Activated CD4-positive, alpha-beta T cell treated with anti-CD3 and anti-CD28 coated beads for 1 hour (primary cell): ENCODE measurements at places on chromosomes 3 and 15.

- no peak for DNase-seq
Observed at GRCh38 chr3:113773381-113773780, 26.5 kb downstream of the ATP6V1A start.

DNA sequence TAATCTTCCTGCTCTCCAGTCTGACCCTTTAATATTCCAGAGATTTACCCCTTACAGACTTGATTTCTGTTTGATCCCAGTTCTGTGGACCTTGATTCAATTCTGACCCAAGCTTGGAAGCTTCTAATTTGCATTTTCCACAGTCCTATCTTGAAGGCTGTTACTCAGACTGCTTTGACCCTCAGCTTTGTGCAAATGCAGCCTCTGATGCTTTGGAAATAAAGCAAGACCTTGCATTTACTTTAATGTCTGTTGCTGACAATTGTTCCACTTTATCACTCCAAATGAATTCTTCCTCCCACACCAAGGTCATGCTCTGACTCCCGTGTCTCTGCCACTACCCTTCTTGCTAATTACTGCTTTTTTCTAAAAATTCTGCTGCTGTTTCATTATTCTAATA, 886.0 kb downstream of the TUSC7 start:
- no peak for DNase-seq

GRCh38 chr3:169847896-169848295, 21.8 kb downstream of the LRRC31 start:
- DNase-seq: no peak

- no peak for DNase-seq
Observed at GRCh38 chr3:172148241-172148640, 108.9 kb downstream of the FNDC3B start.

DNA sequence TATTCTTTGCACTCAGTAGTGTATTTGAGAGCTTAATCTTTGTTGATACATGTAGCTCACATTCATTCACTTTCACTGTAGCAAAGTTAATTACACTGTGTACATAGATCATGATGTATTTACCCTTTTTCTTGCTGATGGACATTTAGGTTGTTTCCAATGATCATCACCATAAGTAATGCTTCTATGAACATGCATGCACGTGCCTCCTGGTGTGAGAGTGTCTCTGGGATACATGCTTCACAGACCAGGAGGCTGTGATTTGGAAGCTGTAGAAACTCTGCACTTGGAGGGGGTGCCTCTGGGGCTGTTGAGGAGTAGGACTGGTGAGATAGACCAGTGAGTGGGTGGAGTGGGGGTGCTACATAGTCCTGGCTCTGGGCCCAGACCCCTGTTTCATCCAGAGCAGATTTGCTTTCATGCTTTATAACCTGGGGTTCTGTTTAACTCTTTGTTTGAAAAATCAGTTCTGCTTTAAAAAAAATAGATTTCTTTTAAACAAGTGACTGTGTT, 18.2 kb upstream of the SMAD3 start:
- no peak for DNase-seq

- DNase-seq: no peak
Observed at GRCh38 chr3:100590840-100591147, 18.6 kb upstream of the ADGRG7 start.

- DNase-seq: no peak
Observed at GRCh38 chr3:31613654-31614053, 80.9 kb downstream of the STT3B start.

- DNase-seq: no peak
Observed at GRCh38 chr3:264394-265156, 68.0 kb downstream of the CHL1 start.

- DNase-seq: no peak
Observed at GRCh38 chr3:70822669-70823068, 510.2 kb upstream of the MDFIC2 start.

DNA sequence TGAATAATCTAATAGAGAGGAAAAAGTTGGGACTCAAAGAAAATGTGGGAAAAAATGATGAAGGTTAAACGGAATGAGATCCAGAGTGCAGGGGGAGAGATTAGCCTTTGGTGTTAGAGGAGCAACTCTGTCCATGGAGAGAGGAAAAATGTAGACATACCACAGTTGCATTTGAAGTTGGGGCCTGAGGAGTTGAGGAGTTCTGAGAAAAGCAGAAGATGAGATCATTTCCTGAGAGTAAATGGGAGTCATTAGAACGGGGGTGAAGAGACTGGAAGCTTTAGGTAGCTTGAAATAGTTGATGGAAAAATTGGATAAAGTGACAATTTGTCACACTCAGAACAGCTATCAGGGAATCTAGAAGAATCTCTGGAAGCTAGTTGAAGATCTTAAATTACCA, 7.3 kb downstream of the CCR5AS start:
- DNase-seq: no peak

DNA sequence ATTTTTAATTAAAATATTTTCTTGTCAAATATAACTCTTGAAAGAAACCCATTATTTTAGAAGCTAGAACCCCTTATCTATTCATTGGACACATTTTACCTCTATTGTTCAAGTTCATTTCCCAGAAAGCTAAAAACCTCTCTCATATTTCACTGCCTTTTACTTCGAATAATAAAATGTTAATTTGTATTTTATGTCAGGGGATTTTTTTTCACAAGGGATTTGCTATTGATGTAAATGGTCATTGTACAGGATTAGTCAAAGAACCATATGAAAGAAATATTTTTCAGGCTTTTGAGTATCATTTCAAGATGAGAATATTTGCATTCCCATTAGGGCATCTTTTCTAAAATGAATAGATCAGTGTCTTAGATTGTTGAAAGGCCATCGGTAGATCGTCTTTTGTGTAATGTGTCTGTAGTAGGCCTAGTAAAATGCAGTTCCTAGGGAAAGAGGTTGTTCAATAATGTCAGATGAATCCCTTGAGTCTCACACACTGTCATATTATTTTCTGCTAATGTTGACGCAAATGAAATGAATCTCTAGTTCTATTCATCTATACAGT, 114.5 kb downstream of the ROBO1 start:
- no peak for DNase-seq

- DNase-seq: no peak
Observed at GRCh38 chr3:100984308-100984707, 8.9 kb downstream of the ABI3BP start.

GRCh38 chr15:73190189-73190601, 137.9 kb downstream of the NEO1 start:
- DNase-seq: no peak

DNA sequence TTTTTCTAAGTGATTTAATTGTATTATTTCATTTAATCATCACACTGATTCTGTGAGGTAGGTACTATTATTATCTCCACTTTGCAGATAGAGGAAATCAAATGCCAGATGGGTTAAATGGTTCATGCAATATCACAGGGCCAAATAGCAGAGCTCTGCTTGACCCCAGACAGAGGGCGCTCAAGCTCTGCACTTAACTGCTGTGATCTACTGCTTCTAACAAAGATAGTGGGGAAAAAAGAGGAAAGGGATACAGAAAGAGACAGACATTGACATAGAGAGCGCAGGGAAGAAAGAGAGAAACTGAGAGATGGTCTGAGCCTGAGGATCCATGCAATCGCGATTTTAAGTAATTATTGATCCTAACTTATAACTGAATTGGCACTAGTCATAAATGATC, 279.1 kb upstream of the THRB start:
- no peak for DNase-seq

DNA sequence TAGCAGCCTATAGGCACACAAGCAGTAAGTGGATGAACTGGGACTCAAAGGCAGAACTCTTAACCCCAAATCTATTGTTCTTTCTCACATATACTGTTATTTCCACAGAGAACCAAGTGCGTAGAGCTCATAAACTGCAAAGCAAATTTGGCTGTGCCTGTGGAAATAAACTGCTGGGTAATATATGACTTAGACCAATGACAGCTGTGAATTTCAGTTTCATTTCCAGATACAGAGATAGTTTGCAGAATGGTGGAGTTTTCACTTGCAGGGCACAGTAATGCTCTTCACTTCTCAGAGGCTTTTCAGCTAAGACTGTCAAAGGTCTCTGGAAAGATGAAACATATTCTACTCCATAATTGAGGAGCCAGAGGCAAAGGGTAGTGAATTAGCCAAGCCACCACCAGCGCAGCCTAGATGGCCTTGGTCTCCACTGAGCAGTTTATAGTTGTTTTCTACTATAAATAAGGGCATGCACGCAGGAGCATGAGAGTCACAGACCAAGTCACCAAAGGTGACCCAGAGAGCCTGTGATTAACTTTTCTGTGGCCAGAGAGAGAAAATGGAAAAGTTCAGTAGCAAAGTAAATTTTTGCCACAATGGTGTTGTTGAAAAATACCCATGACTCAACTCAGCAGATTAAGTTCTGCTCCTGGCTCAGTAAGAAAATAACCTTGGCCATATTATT, 180.7 kb upstream of the GRM7 start:
- no peak for DNase-seq

- no peak for DNase-seq
Observed at GRCh38 chr3:12186046-12186445, 27.3 kb upstream of the TIMP4 start.

DNA sequence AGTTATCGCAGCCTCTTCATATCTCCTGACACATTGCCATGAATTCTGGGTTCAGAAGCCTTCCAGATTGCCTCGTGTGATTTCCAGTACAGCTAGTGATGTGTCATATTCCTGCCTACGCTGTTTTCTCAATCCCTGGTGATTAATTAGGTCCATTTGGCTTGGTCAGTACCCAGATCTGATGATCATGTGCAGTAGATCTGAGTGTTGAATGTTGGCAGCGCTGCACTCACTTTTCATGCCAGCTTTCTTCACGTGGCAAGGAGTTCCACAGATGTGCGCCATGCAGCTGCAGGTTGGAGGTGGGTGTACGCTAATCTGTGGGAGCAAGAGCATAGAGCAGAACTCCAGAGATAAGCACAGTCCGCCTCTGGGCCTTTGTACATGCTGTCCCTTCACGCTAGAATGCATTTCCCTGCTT, 86.9 kb upstream of the COL6A5 start:
- DNase-seq: no peak

DNA sequence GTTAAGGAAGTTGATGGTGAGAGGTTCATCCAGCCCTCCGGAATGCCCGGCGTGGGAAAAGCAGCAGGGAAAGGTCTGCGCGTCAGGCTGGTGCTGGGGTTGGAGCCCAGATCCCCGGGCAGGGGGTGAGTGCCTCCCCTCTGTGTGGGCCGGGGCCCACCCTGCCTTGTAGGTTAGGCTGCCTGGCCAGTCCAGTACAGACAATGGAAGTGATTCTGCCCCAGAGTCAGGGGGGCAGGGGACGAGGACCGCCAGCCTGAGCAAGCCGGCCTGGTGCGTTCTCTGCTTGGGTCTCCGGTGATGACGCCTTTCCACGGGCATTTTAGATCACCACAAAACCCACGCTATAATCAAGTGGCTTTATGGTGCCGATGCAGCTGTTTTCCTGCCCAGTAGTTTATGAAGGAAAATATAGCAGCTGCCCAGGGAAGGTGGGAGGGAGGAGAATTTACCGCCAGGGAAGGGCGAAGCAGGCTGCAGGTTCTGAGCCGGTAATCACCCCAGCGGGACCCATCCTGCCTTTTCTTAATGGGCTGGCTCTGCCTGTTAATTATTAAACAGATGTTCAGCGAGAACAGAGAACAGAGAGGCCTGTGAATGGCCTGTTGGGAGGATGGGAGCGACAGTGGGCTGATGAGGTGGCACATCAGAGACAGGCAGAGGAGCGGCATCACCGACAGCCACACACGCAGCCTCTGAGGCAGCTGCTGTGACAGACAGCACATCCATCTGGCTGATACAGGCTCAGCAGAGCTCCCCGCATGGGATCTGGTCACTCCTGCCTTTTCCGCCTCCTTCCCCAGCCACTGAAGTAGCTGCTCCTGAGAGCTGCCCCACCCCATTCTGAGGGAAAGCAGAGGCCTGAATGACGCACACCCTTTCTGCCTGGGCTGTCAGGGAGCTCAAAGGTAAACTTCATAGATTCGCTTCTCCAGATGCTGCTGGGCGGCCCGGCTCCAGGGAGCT, 35.2 kb downstream of the BDH1 start:
- DNase-seq: no peak

DNA sequence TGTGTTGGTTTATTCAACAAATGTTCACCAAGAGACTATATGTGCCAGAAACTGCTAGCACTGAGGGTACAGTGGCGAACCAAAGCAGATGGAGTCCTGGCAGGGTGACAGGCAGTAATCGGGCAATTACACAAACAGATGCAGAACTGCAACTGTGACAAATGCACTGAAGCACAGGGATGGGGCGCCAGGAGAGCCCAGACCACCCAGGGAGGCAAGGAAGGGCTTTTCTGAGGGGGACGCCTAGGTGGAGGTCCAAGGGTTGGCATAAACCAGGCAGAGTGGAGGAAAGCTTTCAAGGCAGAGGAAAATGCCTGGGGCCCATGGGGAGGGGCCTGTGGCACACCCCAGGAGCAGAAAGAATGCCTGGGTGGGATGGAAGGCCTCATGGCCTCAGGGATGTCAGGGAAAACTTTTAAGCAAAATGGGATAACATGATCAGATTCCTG, 5.5 kb downstream of the DIS3L start:
- no peak for DNase-seq

GRCh38 chr15:60374209-60374608, 23.6 kb downstream of the ANXA2 start:
- DNase-seq: no peak

DNA sequence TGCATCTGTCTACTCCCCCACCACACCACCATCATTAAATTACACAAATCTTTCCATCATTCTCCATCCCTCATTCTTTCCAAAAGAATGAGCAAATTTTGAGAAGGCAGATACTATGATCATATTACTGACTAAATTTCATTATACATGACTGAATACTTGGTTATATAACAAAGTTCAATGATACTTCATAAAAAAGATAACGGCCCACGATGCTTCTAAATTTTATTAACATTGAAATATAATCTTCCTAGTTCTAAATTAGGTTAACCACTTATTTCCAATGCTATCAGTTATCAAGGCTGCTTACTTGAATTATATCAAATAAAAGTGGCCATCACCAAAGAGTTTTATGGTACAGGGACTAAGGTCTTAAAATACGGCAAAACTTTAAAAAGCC, 13.5 kb downstream of the HERC1 start:
- DNase-seq: no peak

- DNase-seq: no peak
Observed at GRCh38 chr3:71062952-71063772, 520.4 kb downstream of the FOXP1 start.

GRCh38 chr3:192130534-192131132, 596.7 kb downstream of the FGF12 start:
- no peak for DNase-seq

DNA sequence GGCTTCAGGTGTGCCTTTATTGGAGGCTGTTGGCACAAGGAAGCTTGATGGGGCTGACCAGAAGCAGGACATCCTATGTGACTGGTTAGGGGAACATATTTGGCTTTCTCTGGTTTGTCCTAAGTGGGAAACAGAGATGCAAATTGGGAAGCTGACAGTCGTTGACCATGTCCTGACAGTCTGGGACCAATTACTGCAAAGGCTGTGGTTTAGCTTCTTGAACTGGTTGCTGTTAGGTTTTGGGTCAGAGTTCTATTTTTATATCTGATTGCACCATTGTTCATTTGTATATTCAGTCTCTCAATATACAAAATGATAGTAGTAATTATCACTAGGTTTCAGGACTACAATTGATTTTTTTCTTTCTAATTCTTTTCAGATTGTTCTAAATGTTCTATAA, 36.8 kb downstream of the SNTN start:
- DNase-seq: no peak

GRCh38 chr3:140086642-140087041, 151.7 kb downstream of the CLSTN2 start:
- DNase-seq: no peak

- DNase-seq: no peak
Observed at GRCh38 chr3:171258316-171258715, 201.9 kb downstream of the TNIK start.

- DNase-seq: no peak
Observed at GRCh38 chr15:65204236-65204930, 6.9 kb downstream of the CILP start.
